Hematopoietic multipotent progenitor cell treated with erythropoietin and hydrocortisone succinate and interleukin-3 and kit ligand, for 8 days (in vitro differentiated cells): ENCODE measurements at places on chromosomes 2 and 18.

DNA sequence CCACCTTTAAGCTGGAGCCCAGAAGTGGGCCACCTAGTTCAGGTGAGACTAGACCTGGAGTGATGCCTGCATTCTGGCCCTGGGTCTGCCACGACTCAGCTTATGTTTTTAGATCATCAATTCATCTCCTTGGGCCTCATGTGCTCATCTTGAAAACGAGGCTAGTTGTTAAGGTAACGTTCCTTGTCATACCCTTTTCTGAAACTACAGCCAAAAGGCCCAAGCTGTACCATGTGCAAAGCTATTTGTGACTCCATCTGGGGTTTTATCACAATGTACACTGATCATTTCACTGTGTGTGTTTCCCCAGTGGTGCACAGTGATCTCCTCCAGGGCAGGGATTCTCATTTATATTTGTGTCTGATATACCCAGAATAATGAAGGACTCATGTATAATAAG is 138.4 kb upstream of the COPS8 start:
- no peak for DNase-seq

DNA sequence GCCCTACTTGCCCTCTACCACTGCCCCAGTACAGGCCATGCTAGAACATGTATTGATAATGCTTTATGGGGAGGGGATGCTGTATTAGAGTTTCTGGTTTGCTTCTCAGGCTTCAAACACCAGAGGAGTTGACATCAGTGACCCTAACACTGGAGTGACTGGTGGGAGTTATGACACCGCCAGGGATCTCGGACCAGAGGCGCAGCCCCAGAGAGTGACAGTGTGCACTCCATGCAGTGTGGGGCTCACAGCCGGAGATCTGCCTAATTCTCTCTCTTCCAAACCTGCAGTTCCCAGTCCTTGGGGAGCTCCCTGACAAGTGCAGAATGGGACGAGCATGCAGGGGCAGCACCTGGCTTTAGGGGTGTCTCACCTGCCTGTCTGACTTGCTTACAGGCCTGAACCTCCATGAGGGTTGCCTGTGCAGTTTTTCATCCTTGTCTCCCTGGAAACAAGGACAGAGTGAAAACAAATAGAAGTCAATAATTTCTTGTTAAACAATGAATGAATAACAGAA is 244.9 kb upstream of the MYT1L start:
- DNase-seq = no peak

- no peak for DNase-seq
Measured at GRCh38 chr2:28469947-28470535, 25.8 kb upstream of the PLB1 start.

DNA sequence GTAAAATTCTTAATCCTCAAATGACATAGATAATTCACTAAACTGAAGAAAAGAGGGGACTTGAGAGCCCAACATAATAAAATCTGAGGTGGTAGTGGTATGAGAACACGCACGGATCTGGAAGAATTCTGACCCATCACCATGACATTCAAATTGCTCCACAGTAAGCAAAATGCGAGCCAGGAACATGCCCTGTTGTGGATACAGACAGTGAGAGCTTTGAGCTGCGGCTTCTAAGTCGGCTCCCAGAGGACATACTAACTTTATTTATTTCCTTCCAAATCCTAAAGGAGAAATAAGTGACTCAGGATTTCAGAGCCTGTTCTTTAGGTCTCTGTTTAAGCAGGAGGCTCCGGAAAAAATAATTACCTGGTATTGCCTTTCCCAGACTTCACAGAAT is 143.4 kb upstream of the SMAD7 start:
- no peak for DNase-seq

GRCh38 chr18:40875101-40875615 is 1079.9 kb upstream of the PIK3C3 start:
- no peak for DNase-seq

DNA sequence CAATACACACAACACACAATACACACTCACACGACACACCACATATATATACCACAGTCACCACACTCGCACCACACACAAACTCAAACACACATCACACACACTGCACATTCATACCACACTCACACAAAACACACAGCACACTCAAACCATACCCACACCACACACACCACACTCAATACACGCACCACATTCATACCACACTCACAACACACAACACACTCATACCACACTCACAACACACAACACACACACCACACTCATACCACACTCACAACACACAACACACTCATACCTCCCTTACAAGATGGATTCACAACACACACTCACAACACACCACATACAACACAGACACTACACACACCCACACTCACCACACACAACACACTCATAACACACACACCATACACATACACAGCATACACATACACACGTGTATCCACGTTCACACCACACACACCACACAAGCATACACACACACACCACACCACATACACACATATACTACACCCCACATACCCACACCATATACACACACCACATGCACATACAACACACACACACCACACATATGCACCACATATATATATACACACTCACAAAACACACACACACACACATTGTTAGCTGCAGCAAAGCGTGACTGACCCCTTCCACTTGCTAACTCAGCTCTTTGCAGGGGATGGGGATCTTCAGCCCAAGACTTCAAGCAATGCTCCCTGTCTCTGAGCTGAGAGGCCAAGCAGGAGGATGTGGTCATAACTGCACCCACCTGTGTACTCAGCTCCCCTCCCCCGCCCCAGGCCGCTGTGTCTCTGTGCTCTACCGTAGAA is 59.0 kb downstream of the SDC1 start:
- no peak for DNase-seq

GRCh38 chr2:96832754-96833507 is 10.9 kb downstream of the ANKRD23 start:
- no peak for DNase-seq

DNA sequence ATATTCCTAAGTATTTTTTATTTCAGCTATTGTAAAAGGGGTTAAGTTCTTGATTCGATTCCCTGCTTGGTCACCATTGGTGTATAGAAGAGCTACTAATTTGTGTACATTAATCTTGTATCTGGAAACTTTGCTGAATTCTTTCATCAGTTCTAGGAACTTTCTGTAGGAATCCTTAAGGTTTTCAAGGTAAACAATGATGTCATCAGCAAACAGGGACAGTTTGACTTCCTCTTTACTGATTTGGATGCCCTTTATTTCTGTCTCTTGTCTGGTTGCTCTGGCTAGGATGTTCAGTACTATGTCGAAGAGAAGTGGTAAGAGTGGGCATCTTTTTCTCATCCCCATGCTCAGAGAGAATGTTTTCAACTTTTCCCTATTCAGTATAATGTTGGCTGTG is 252.7 kb downstream of the NR4A2 start:
- DNase-seq = no peak

GRCh38 chr18:67875060-67875459 is 358.5 kb upstream of the DSEL start:
- DNase-seq = no peak
